CD4-positive, alpha-beta memory T cell (primary cell): ENCODE measurements at places on chromosomes 3 and 15. TPM values are rescaled to one million over a fixed set of nuclear protein-coding genes. Genes with fewer than 3 reads are reported as not detected.
A peak's percentile ranks its signal among the peaks of the same experiment; 100 is the strongest.

DNA sequence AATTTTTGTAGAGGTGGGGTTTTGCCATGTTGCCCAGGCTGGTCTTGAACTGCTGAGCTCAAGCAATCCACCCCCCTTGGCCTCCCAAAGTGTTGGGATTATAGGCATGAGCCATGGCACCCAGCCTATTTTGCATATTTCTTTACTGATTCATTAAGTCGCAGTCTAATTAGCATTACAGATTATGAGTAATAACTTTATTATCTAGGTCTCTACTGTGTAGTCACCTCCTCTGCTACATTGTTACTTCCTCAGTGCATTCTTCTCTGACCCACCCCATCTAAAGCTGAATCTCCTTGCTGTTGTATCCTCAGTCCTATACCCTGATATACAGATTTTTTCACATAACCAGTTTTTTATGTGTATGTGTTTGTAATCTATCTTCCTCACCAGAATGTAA, 61.7 kb downstream of the TFDP2 start:
- H3K4me3 ChIP-seq, result no peak overlapping the region
- no peaks in the 10 kb centered on the region for H3K4me1 ChIP-seq
- no peak for DNase-seq
- H3K27me3 ChIP-seq, result no peaks in the 10 kb centered on the region

Gene NOX5
- total RNA-seq, result 0.08 TPM

Gene TP63
- total RNA-seq, result 0.25 TPM

GRCh38 chr15:52150871-52151270, 38.3 kb upstream of the BCL2L10 start:
- no peak for DNase-seq
- no peaks in the 10 kb centered on the region for H3K27me3 ChIP-seq
- no peak overlapping the region for H3K27ac ChIP-seq
- H3K4me1 ChIP-seq, result no peaks in the 10 kb centered on the region
- H3K36me3 ChIP-seq, result peaks cover 56% of the 10 kb centered on the region

GRCh38 chr15:95296643-95297042, 1033.9 kb upstream of the NR2F2 start:
- no peaks in the 10 kb centered on the region for H3K27me3 ChIP-seq
- no peaks in the 10 kb centered on the region for H3K36me3 ChIP-seq
- H3K27ac ChIP-seq, result no peak overlapping the region
- H3K4me3 ChIP-seq, result no peak overlapping the region

Gene MESP1
- 0.53 TPM for total RNA-seq

GRCh38 chr15:40047415-40048210, 8.6 kb upstream of the SRP14 start:
- H3K4me1 ChIP-seq, result peaks cover 55% of the 10 kb centered on the region
- H3K27me3 ChIP-seq, result no peaks in the 10 kb centered on the region
- H3K27ac ChIP-seq, result peak overlapping the region; percentile 50
- H3K36me3 ChIP-seq, result no peaks in the 10 kb centered on the region
- peak overlapping the region; percentile 17 for H3K4me3 ChIP-seq
- DNase-seq, result peak; percentile 47

DNA sequence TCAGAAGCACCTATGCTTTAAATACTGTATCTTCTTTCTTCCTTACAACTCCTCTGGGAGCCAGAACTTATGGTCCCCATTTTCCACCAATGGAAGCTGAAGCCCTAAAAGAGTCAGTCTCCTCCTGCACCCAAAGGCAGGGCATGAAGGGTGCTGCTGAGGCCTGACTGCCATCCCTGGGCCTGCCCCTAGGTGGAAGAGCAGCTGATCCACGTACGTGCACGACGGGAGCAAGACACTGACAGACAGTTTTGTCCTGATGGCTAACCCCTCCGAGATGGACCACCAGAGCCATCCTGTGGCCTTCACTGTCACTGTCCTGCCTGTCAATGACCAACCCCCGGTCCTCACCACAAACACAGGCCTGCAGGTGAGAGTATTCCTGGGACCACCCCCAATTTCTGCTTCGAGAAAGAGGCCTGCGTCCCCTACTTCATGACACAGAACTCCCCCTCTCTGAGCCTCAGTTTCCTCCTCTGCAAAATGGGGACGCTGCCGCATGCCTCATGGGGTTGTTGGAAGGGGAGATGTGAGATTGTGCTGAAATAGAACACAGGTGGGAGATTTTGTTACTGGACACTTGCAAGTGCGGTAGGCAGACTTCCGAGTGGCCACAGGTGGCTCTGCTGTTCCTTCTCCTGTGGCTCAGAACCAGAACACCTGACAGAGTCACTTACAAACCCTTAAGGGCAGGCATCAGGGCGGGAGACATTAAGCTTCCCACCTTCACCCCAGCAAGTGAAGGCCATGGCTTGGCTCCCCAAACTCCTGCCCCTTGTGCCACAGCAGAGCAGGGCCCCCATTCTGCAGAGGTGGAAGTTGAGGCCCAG, 175.4 kb downstream of the TBC1D2B start:
- H3K4me3 ChIP-seq, result no peak overlapping the region
- H3K4me1 ChIP-seq, result no peaks in the 10 kb centered on the region
- no peak overlapping the region for H3K27ac ChIP-seq
- no peak for DNase-seq
- no peaks in the 10 kb centered on the region for H3K36me3 ChIP-seq

- no peak overlapping the region for H3K4me3 ChIP-seq
- peaks cover 38% of the 10 kb centered on the region for H3K36me3 ChIP-seq
- no peak overlapping the region for H3K27ac ChIP-seq
- no peaks in the 10 kb centered on the region for H3K27me3 ChIP-seq
These were observed 73.1 kb downstream of the SATB1 start for GRCh38 chr3:18351823-18352744.

Gene SAMMSON
- not detected for total RNA-seq

Gene RLBP1
- not detected for total RNA-seq
